Glutamatergic neuron (in vitro differentiated cells): ENCODE measurements at places on chromosomes 11 and 22. TPM values are rescaled to one million over a fixed set of nuclear protein-coding genes. Genes with fewer than 3 reads are reported as not detected.

GRCh38 chr11:96205460-96205809 lies 137.6 kb downstream of the MAML2 start:
- no peak for DNase-seq

DNA sequence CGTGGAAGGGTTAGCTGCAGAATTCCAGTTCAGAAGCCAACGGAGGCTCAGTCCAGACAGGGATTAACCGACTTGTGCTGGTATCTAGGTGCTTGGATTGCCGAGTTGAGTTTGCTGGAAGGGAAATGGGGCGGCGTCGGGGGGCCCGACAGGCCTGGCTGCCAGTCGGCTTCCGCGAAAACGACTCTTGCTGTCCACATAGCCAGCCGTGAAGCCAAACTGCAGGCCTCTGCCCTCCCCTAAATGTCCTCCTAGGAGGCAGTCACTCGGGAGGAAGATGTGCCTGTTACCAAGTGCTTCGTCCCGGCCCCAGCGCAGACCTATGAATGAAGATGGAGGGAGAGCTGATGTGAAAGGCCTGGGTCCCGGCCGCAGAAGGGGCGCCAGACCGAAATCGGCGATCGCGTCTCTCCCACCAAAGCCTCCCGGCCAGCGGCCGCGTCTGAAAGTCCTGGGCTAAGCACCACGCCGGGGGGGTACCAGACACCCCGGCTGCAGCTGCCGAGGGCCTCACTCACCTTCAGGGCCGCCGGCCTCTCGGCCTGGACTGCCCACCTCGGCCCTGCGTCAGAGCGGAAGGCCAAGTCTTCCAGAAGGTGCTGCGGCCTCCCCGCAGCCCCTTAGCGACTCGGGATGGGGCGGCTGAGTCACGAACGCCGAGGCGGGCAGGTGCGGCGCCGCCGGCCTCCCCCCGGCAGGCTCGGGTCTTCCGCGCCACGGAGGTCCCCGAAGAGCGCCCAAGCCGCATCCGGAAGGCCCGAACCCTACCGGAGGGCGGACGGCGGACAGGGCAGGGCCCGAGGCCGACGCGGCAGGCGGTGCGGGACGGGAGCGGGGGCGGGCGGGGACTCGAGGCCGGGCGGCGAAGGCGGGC lies 7.5 kb downstream of the DPAGT1 start:
- DNase-seq, result peak; percentile 50

GRCh38 chr11:44805596-44805995 lies 78.8 kb downstream of the TSPAN18 start:
- no peak for DNase-seq

- no peak for DNase-seq
Measured at GRCh38 chr11:126817523-126818450, 182.8 kb downstream of the KIRREL3 start.

DNA sequence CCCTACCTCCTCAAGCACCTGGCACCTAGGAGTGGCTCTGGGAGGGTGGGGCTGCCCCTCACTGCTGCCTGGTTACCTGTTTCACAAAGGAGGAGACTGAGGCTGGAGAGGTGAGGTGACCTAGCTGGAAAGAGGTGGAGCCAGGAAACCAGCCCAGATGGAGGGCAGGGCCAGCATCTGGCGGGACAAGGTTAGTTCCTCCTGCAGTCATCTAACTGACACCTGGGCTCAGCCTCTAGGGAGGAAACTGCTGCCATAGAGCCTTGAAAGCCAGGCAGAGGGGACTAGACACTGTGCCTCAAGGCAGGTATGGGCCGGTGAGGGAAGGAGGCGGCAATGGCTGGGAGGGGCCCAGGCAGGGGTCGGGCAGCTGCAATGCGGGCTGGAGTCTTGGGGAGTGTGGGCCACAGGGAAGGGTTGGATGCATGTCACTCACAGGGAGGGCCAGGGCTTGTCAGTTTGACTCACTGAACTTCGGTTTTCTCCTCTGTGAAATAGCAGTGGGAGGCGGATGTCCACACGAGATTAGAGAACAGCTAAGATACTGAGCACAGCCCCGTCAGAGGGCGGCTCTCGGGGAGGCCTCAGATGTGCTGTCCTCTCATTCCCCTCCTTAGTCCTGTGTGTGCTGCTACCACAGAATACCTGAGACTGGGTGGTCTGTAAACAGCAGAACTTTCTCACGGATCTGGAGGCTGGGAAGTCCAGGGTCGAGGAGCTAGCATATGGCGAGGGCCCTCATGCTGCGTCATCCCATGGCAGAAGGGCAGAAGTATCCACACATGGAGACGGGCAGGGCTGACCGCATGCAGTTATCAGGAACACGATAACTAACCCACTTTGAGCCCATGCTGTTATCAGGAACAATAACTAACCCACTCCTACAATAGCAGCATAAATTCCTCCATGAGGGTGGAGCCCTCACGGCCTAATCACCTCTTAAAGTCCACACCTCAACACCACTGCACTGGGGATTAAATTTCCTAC lies 16.1 kb downstream of the MGAT3 start:
- no peak for DNase-seq

DNA sequence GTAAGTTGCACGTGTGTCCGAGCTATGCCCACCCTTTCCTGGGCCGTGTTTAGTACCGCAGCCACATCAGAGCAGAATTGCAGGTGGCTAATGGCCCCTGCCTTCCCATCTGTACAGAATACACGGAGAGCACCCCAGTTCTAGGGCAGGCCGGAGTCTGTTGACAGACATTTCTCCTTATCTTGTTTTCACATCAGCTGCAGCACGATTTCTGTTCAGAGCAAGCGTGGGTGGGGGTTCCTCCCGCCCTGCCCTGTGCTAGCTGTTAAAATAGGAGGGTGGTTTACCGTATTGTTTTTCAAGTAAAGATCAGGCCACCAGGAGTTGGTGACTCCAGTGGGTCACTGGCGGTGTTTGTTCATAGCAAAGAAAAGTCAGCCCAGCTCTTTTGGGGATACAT lies 41.1 kb downstream of the UBASH3B start:
- no peak for DNase-seq

DNA sequence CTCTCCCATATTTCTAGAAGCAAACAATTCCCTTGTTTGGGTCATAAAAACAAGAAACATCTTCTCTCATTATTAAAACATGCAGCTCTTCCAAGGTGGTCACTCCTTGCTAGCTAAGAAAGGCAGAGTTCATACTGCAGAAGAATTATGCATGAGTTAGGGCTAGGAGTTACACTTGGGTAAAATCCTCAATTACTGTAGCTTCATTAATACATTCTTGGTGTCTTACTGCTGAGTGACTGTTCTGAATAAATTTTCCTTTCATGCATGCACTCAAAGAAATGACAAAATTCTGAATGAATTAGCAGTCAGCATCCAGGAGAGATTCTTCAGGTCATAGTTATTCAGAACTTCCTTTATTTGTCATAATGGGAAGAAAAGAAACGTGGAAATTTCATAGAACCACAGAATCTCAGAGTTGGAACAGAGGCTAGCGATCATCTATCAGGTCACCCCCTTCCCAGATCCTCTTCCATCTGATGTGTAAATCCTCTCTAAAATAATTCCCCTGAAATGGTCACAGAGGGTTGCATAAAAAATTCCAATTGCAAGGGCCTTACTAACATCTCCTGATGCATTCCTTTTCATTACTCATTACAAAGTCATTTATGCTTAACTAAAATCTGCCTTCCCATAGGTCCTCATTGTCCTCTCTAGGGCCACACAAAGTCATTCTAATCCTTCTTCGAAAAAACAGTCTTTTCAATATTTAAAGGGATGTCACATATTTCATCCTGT lies 771.5 kb downstream of the DLG2 start:
- no peak for DNase-seq

GRCh38 chr22:31148953-31149627 lies 8.8 kb upstream of the PLA2G3 start:
- peak; percentile 79 for DNase-seq

Gene FAM111A
- 3.1 TPM for total RNA-seq

Gene HEPACAM
- total RNA-seq, result not detected

Gene SHANK3
- total RNA-seq, result 20.4 TPM

Gene DBX1
- 0.29 TPM for total RNA-seq

Gene TRIM49D1
- 1.2 TPM for total RNA-seq
